ENCODE measurements at places on chromosomes 3 and 15. TPM values are rescaled to one million over a fixed set of nuclear protein-coding genes. Genes with fewer than 3 reads are reported as not detected.
A peak's percentile ranks its signal among the peaks of the same experiment; 100 is the strongest.

SLC9C1 gene
- not detected for total RNA-seq

SYNPR gene
- not detected for total RNA-seq

ISG20 gene
- 48.6 TPM for total RNA-seq

- no peak for DNase-seq
- no peaks in the 10 kb centered on the region for H3K36me3 ChIP-seq
- no peaks in the 10 kb centered on the region for H3K27me3 ChIP-seq
- no peak overlapping the region for H3K4me3 ChIP-seq
Observed at GRCh38 chr3:115787818-115788217, 164.5 kb downstream of the GAP43 start.

CAV3 gene
- not detected for total RNA-seq

GRCh38 chr3:39166134-39166710, 12.8 kb upstream of the CSRNP1 start:
- H3K36me3 ChIP-seq: no peaks in the 10 kb centered on the region
- peak; percentile 82 for DNase-seq
- no peaks in the 10 kb centered on the region for H3K27me3 ChIP-seq
- 0 out of 2 replicates have a peak overlapping the region, but pooled peaks have one; percentile 1 for H3K27ac ChIP-seq

GRCh38 chr3:99833617-99834205, 16.0 kb downstream of the CMSS1 start:
- H3K4me3 ChIP-seq: no peak overlapping the region
- DNase-seq: no peak
- H3K4me1 ChIP-seq: 0 out of 2 replicates have a peak, but pooled peaks cover 12% of the 10 kb centered on the region
- no peaks in the 10 kb centered on the region for H3K36me3 ChIP-seq
- no peaks in the 10 kb centered on the region for H3K27me3 ChIP-seq

GRCh38 chr3:23762214-23762613, 43.5 kb upstream of the UBE2E1 start:
- no peaks in the 10 kb centered on the region for H3K36me3 ChIP-seq
- no peaks in the 10 kb centered on the region for H3K27me3 ChIP-seq
- H3K27ac ChIP-seq: no peak overlapping the region
- no peak overlapping the region for H3K4me3 ChIP-seq

DNA sequence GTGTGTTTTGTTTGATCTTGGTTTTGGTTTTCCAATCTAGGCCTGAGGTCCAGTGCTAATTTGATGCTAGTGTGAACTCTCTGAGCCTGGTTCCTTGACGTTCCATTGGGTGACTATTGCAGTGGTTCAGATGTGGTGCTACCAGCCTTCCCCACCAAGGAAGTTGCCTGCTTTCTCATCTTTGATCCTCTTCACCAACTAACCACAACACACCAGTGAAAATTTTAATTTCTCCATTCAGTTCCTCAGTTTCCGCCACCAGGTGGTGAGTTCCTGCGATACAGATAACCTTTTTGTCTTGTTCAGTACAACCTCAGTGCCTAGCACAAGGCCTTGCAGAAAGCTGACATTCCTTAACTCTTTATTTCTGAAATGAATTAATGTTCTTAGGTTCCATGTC, 337.4 kb upstream of the TPRG1 start:
- no peak overlapping the region for H3K4me3 ChIP-seq
- H3K36me3 ChIP-seq: no peaks in the 10 kb centered on the region
- no peaks in the 10 kb centered on the region for H3K4me1 ChIP-seq
- H3K27ac ChIP-seq: no peak overlapping the region

GRCh38 chr3:112687616-112688015, 46.7 kb upstream of the CCDC80 start:
- H3K4me3 ChIP-seq: no peak overlapping the region
- H3K27ac ChIP-seq: peak overlapping the region; percentile 70
- H3K36me3 ChIP-seq: no peaks in the 10 kb centered on the region
- H3K4me1 ChIP-seq: peaks cover 72% of the 10 kb centered on the region

DNA sequence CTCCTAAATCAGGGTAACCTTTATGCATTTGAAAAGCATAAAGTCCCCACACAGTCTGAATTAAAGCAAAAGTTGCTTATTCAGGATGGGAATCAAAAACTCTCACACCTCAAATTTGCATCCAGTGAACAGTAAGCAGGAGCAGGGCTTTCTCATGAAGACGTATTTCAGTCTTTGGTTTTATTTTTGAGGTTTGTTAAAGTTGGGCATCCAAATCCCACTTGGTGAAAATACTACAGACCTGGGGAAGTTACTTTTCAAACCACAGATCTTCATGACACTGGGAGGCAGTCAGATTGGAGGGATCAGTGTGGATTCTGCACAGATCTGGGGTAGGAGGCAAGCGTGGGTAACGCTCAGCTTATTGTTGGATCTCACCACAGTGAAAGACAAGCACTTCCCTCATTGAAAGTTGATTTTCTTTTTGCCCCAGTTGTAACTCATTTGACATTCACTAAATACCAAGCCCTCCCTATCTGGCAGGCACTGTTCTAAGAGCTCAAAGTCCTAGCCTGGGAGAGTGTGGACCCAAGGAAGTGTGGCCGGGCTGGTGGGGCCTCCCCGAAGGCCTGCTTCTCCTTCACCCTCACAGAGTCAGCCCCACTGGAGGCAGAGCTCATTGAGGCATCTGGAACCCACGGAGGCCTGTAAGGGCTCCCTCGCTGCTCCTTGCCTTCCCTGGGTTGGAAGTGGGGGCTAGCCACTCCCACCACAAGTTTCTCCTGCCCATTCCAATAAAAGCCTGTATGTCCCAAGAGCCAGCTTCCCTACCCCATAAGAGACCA, 783 bp upstream of the ISG20 start:
- peaks cover 49% of the 10 kb centered on the region for H3K4me1 ChIP-seq
- H3K27ac ChIP-seq: peak overlapping the region; percentile 100
- peak overlapping the region; percentile 36 for H3K4me3 ChIP-seq
- no peak for DNase-seq
- no peaks in the 10 kb centered on the region for H3K27me3 ChIP-seq
- 0 out of 2 replicates have a peak, but pooled peaks cover 5% of the 10 kb centered on the region for H3K36me3 ChIP-seq

SAMMSON gene
- not detected for total RNA-seq

DNA sequence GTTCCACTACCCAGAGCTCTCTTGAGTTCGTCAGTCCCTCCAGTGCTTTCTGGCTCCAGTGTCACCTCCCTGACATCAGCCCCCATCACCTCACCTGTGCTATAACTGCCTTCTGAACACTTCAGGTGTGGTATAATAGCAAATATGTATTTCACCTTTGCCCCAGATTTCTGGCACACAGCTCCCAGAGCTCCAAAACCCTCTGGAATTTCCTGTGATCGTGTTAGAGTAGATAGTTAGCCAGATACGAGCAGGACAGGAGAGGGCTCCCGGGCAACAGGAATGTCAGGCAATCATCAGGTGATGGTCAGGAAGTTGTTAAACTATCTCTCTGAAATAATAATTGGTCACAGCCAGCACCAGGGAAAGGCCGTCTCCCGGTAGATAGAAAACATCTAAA, 22.6 kb upstream of the LIMD1 start:
- H3K36me3 ChIP-seq: no peaks in the 10 kb centered on the region
- no peak overlapping the region for H3K27ac ChIP-seq
- peaks cover 7% of the 10 kb centered on the region for H3K4me1 ChIP-seq

RBP2 gene
- not detected for total RNA-seq

DNA sequence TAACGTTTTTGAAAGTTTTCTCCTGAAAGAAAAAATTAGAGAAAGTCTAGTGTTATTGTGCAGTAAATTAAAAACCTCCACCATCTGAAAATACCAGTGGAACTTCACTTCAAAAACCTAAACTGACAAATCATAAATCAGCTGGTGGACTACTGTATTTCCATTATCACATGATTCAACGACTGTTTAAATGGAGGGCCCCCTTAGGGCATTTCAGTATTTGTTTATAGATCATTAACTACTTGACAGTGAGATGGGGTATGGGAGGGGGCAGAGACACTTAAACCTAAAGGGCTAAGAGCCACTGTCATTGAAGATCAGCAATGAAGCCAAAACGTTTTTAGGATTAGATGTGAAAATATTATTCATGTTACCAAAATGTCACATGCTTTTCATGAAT, 8.8 kb upstream of the C15orf61 start:
- no peaks in the 10 kb centered on the region for H3K36me3 ChIP-seq
- H3K27ac ChIP-seq: no peak overlapping the region
- DNase-seq: no peak
- no peaks in the 10 kb centered on the region for H3K4me1 ChIP-seq
- no peak overlapping the region for H3K4me3 ChIP-seq

Measured in PC-3 (cell line).